ENCODE measurements at places on chromosomes 6 and 20. TPM values are rescaled to one million over a fixed set of nuclear protein-coding genes. Genes with fewer than 3 reads are reported as not detected.

DNA sequence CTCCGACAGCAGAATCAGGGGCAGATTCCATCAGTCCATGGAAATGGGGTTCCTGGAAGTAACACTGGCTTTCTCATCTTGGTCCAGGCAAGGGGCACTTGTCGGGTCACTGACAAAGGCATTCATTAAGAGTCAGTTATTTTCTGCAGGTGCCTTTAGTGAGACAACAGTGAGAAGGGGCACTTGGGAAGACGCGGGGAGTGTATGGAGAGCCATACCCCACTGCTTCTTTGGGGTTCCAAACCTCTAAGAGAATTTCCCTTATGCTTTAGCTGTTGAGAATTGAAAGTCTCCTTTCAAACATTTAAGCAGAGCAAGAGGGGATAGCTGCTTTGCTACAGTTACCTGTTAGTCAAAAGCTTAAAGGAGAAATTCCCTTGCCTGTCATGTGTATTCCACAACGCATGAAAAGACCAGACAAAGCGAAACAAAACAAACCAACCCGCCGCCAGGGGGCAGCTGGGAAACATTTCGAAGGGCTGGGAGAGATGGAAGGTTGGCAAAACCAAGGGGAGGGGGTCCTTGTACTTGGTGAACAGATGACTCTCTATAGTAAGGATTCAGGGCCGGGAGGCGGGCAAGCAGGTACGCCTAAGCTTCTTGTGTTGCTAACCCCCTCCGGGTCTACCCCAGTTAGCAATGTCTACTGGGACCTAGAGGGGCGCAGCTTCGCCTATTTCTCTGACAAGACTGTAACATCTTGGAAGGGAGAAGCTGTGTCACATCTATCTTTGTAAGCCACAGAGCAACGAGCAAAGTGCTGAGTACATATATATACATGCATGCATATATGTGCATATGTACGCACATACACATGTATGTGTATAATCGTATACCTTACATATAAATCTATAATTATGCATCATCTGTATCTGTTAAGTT is 474.9 kb upstream of the AGPAT4 start:
- DNase-seq, result peak; percentile 46

The IL20RA gene
- polyA plus RNA-seq, result 1.7 TPM

- DNase-seq, result no peak
Measured at GRCh38 chr6:751765-752164, 58.8 kb upstream of the EXOC2 start.

DNA sequence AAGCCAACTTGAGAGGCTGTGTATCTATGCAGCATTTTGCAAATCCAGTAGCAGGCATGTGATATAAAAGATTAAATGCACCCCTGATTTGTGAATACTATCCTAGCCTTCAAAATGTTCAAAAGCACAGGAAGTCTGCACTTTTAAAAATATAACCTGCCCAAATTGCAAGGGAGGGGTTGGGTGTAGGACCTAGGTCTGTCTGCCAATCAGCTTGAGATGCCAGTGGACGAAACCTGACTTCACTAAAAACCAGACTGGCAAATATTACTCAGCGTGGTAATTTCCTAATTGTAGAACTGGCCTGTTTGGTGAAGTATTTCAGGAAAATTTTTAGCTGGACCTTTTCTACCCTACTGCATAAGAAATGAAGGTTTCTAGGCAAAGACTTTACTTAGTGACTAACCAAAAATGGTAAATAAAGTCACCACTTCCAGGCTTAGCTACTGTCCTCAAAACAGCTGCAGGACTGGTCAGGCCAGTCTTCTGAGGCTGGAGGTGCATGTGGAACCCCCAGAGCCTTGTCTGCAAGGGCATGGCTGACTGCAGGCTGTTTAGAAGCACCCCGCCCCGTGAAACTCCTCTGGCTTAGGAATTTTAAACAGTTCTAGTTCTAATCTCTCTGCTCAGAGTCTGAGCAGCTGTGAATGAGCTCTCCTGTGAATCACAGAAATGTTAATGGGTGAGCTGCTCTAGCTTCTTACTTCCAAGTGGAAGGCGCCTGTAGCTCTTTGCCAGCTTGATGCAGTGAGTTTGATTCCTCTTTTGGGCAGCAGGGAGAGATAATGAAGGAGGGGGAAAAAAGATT is 104.4 kb upstream of the ESR1 start:
- no peak for DNase-seq

The TAF8 gene
- polyA plus RNA-seq, result 24.0 TPM

- no peak for DNase-seq
Measured at GRCh38 chr6:155396605-155397004, 59.0 kb downstream of the NOX3 start.

The PRPH2 gene
- polyA plus RNA-seq, result 3.8 TPM

DNA sequence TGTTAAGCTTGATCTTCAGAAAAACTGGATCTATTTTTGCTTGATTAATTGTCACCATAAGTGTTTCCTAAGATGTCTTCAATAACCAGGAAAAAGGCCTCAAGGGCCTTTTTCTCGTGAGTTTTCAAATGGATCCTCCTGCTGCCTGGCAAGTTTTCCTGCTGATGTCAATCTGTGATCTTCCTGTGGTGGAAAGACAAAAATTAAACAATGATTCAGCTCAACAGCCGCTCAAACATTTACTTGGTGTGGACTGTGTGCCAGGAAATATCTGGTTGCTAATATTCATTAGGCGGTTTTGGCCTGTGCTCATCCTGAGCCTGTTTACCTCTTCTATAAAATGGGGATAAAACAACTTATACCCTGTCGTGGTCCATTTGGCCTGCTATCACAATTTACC is 35.4 kb upstream of the SSTR4 start:
- DNase-seq, result no peak

The SLC13A3 gene
- polyA plus RNA-seq, result 24.9 TPM

The MYMX gene
- polyA plus RNA-seq, result 0.65 TPM

DNA sequence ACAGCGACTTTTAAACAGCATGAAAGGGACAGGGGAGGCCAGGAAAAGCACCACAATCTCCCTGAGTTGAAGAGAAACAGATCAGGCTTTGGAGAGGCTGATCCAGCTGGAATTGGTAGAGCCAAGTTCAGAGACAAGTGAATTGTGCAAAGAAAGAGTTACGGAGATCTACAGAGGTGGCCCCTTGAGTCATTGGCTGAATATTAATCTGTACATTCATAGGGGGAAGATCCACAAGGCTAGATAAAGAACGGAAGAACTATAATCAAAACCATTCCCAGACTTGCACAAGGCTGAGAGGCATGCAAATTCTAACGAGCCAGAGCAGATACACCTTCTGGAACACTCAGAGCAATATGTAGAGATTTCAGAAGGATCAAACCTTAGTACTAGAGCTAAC is 14.2 kb upstream of the FOXQ1 start:
- DNase-seq, result no peak

GRCh38 chr6:125294925-125295324 is 6.8 kb downstream of the HDDC2 start:
- DNase-seq, result no peak

The CNKSR3 gene
- polyA plus RNA-seq, result 58.6 TPM

DNA sequence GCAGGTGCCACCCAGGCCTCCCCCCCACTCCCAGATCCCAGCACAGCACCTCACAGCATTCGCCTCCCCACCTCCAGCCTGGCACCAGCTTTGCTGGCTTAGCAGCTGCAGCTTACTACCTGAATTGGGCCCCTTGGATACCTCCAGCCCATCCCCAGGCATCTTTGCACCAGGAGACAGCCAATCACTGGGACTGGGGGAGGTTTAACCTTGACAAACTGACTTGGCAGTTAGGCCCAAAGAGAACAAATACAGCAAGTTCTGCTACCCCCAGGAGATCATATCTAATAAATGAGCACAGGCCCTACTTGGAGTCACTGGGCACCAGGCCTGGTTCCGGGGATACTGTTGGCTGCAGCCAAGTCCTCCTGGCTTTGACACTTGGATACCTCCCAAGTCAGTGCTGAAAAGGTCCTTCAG is 8.8 kb downstream of the PDRG1 start:
- DNase-seq, result no peak

DNA sequence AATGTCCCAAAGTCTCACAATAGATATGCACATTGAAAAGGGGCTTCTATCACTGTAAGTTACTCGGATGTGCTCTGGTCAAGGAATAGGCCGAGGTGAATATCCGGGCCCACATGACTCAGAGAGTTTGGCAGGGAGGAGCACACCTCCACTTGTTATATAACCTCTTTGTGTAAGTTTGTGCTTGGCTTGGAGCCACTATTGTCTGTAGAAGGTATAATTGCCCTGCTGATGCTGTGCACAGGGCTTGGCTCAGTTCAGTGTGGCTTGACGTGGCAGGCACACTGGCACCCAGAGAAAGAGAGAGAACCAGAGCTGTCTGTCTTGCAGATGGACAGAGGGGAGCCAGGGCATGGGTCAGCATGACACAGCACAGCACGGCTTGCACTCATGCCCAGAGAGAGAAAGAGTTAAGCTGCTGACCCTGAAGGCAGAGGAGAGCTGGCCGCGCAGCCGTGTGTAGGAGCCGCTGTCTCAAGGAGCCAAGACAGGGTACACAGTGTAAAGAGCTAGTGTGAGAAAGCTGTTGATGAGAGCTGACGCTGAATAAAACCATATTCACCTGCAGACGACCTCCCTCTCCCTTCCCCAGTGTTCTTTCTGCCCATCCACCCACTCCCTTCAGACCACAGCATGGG is 482.5 kb downstream of the C6orf118 start:
- no peak for DNase-seq

The BCAS1 gene
- polyA plus RNA-seq, result 3.3 TPM

DNA sequence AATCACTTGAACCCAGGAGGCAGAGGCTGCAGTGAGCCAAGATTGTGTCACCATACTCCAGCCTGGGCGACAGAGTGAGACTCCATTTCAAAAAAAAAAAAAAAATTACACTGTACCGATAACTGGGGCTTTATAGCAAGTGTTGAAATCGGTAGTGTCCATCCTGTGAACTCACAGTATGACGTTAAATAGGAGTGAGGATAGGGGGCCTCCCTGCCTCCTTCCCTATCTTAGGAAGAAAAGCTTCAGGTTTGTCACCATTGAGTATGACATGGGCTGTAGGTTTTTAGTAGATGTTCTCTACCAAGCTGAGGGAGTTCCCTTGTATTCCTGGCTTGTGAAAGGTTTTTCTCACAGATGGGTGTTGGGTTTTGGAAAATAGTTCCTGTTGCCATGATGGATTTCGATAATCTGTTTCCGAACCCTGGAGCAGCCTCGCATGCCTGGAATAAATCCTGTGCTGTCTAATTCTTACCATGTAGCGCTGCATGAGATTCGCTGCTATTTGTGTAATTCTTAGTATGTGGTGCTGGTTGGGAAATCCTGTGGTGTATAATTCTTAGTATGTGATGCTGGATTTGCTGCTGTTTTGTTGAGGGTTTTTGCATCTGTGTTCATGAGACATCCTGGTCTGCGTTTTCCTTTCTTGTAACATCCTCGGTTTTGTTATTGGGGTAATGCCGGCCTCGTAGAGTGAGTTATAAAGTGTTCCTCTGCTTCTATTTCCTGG is 23.6 kb downstream of the NTSR1 start:
- DNase-seq, result no peak

The TNF gene
- 0.31 TPM for polyA plus RNA-seq

DNA sequence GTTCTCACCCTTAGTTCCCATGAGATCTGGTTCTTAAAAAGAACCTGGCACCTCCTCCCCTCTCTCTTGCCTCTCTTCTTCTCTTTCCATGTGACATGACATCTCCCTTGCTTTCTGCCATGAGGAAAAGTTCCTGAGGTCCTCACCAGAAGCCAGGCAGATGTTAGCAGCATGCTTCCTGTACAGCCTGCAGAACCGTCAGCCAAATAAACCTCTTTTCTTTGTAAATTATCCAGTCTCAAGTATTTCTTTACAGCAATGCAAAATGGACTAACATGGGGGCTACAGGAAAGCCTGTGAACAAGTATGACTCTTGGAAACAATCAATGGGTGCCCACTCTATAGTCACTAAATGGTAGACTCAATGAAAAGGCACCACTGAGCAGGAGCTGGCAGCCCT is 34.5 kb downstream of the ADTRP start:
- DNase-seq, result no peak

GRCh38 chr20:61053487-61053886 is 198.6 kb upstream of the CDH4 start:
- DNase-seq, result no peak

- no peak for DNase-seq
Measured at GRCh38 chr20:40233406-40233805, 455.6 kb downstream of the MAFB start.

DNA sequence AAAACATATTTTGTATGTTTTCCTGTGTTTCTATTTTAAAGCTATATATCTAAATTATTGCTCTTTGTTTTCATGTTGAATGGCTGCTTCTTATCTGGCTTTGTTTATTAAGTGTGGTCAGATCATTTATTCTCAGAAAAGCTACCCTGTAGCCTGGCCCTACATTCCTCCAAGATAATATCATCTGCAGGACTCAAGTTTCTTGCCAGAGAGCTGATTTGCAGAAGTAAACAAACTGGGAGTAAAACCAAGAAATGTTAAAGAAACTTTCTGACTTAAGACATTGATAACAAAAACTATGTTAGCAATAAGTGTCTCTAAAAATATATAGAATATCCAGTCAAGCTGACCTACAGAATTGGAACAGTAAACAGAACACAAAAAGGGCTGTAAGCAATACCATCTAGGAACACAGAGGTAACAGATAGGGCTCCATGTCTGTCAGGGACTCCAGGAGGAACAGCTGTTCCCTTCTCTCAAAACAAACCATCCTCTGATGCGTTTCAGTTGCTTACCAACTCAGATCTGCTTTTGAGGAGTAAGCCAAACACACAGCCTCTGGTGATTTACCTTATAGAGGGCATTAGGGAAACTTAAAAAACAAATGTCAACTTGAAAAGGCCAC is 17.5 kb upstream of the CEP85L start:
- DNase-seq, result no peak

The CEP43 gene
- polyA plus RNA-seq, result 32.1 TPM

GRCh38 chr20:19453862-19454261 is 241.4 kb downstream of the SLC24A3 start:
- DNase-seq, result peak; percentile 49

The ACSS1 gene
- polyA plus RNA-seq, result 29.2 TPM

GRCh38 chr20:54479138-54479906 is 3.9 kb downstream of the DOK5 start:
- no peak for DNase-seq

The IP6K3 gene
- polyA plus RNA-seq, result 1.1 TPM

The SLC26A8 gene
- 0.67 TPM for polyA plus RNA-seq

- no peak for DNase-seq
Measured at GRCh38 chr6:53284901-53285300, 63.8 kb downstream of the ELOVL5 start.

The PTCRA gene
- polyA plus RNA-seq, result 0.51 TPM

GRCh38 chr6:141421378-141421777 is 711.3 kb upstream of the GJE1 start:
- DNase-seq, result no peak

DNA sequence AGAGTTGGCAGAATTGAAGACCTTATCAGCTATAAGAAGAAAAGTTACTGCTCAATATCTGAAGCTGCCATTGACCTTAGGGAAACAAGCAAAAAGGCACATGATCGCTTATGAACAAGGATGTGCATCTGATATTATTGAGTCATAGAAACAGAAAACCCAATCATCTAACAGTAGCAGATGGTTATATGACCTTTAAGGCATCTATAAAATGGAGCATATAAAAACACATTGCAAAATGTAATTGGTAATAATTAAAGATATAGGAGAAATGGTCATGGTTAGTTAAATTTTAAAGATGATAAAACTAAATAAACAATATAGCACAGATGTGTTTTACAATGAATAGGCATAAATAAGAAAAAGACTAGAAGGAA is 260.1 kb upstream of the TAB2 start:
- no peak for DNase-seq
